Stomach (tissue), 19 donors: ENCODE measurements at places on chromosomes 4 and X. TPM values are rescaled to one million over a fixed set of nuclear protein-coding genes. Genes with fewer than 3 reads are reported as not detected.

Gene NHS
- polyA plus RNA-seq: 1.1 TPM

Gene FHIP1A
- 1.00 TPM for polyA plus RNA-seq

Gene RIPPLY1
- not detected for polyA plus RNA-seq

Gene FAM133A
- not detected for polyA plus RNA-seq

Gene PLS3
- polyA plus RNA-seq: 36.0 TPM

Gene TCEAL9
- polyA plus RNA-seq: 54.7 TPM

Gene MAGEE2
- polyA plus RNA-seq: 0.46 TPM

Gene LONRF3
- 3.2 TPM for polyA plus RNA-seq

Gene TCP11X2
- not detected for polyA plus RNA-seq

Gene PPEF2
- polyA plus RNA-seq: not detected

Gene STPG2
- polyA plus RNA-seq: not detected

Gene GYPB
- polyA plus RNA-seq: not detected

Gene GAGE12F
- polyA plus RNA-seq: not detected

Gene NAP1L5
- 4.7 TPM for polyA plus RNA-seq

Gene RS1
- polyA plus RNA-seq: not detected

Gene TLR2
- polyA plus RNA-seq: 3.3 TPM

Gene COL4A5
- 6.0 TPM for polyA plus RNA-seq

Gene C4orf51
- polyA plus RNA-seq: not detected

Gene TRPC5OS
- polyA plus RNA-seq: not detected

Gene FOXR2
- polyA plus RNA-seq: not detected

Gene MMGT1
- polyA plus RNA-seq: 8.9 TPM

Gene FGFR3
- polyA plus RNA-seq: 2.7 TPM

Gene COPS4
- polyA plus RNA-seq: 34.1 TPM

Gene GRSF1
- polyA plus RNA-seq: 52.9 TPM

Gene NUDT11
- polyA plus RNA-seq: 0.61 TPM

Gene ART3
- 0.90 TPM for polyA plus RNA-seq

Gene CT45A5
- not detected for polyA plus RNA-seq

Gene GPR34
- polyA plus RNA-seq: 6.2 TPM

Gene BANK1
- 2.1 TPM for polyA plus RNA-seq

Gene MCF2
- polyA plus RNA-seq: 0.25 TPM

Gene ABCG2
- polyA plus RNA-seq: 0.25 TPM

Gene CDKL2
- 0.46 TPM for polyA plus RNA-seq

Gene EIF1AX
- polyA plus RNA-seq: 25.0 TPM

Gene POU4F2
- not detected for polyA plus RNA-seq

Gene GAGE12J
- not detected for polyA plus RNA-seq

Gene PTTG2
- polyA plus RNA-seq: not detected
